ENCODE measurements at places on chromosomes 5 and 9.
A peak's percentile ranks its signal among the peaks of the same experiment; 100 is the strongest.

- no peak for DNase-seq
Observed at GRCh38 chr9:34485822-34486221, 27.2 kb downstream of the DNAI1 start.

GRCh38 chr5:38607930-38608564 lies 51.6 kb upstream of the LIFR start:
- no peak for DNase-seq

DNA sequence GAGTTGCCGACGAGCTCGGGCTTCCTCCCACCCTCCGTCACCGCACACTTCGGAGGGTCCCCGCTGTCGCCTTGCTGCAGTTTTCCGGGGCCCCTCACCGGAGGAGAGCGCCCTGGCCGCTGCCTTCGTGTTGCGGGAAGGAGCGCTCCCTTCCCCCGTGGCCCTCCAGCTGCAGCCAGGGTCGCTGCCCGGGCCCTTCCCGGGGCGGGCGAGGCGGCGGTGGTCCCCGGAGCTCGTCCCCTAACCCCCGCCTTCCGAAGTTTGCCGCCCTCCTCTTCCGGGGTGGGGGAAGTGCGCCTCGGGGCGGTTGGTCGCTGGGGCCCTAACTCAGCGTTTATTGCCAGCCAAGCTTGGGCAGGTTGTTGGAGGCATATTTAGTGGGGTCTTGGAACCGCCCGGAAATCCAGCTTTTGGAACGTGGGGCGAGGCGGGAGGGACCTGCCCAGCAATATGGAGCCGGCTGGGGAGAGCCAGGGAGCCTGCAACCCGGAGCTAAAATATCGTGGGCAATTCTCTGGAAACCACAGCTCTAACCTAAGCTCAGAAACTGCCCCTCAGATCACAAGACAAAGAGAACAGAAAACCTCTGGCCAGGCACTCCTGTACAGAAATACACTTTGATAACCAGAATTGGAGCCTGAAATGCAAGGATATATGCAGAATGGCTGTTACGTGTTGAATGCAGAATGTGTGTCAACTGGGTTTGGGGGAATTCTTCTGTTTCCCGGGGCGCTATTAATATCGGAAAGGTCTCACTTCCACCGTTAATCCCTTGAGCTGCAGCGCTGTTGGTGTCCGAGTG lies 890 bp downstream of the PIK3R1 start:
- peak; percentile 34 for DNase-seq

GRCh38 chr9:90832261-90832660 lies 30.6 kb downstream of the SYK start:
- DNase-seq, result no peak

DNA sequence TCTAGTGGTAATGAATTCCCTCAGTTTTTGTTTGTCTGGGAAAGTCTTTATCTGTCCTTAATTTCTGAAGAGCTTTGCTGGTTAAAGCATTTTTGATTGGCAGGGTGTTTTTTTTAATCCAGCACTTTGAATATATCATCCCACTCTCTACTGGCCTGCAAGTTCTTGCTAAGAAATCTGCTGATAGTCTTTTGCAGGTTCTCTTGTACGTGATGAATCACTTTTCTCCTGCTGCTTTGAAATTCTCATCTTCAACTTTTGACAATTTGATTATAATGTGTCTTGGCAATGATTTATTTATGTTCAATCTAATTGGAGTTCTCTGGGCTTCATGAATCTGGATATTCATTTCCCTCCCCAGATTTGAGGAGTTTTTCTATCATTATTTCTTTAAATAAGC lies 8.1 kb upstream of the TMEM215 start:
- no peak for DNase-seq
